Mesenteric fat pad (tissue), 1 donor: ENCODE measurements at places on chromosomes 4 and X. TPM values are rescaled to one million over a fixed set of nuclear protein-coding genes. Genes with fewer than 3 reads are reported as not detected.

FAT1 gene
- total RNA-seq: 50.3 TPM

DTHD1 gene
- total RNA-seq: 0.39 TPM

GPR173 gene
- 1.9 TPM for total RNA-seq

MGAT4D gene
- not detected for total RNA-seq

ATOH1 gene
- not detected for total RNA-seq

KIT gene
- 7.8 TPM for total RNA-seq

SHOX gene
- 0.10 TPM for total RNA-seq

FMR1NB gene
- not detected for total RNA-seq

SLC9B1 gene
- total RNA-seq: 0.87 TPM

STOX2 gene
- 6.2 TPM for total RNA-seq

UGT2A1 gene
- not detected for total RNA-seq

TMEM192 gene
- 27.6 TPM for total RNA-seq

PHKA1 gene
- 3.5 TPM for total RNA-seq

MAP3K15 gene
- 0.10 TPM for total RNA-seq
